Right ventricle myocardium inferior (tissue), 1 donor: ENCODE measurements at places on chromosomes 1 and 21.

- no peak for DNase-seq
These were observed 291.8 kb downstream of the DISC1 start for GRCh38 chr1:231918239-231919015.

DNA sequence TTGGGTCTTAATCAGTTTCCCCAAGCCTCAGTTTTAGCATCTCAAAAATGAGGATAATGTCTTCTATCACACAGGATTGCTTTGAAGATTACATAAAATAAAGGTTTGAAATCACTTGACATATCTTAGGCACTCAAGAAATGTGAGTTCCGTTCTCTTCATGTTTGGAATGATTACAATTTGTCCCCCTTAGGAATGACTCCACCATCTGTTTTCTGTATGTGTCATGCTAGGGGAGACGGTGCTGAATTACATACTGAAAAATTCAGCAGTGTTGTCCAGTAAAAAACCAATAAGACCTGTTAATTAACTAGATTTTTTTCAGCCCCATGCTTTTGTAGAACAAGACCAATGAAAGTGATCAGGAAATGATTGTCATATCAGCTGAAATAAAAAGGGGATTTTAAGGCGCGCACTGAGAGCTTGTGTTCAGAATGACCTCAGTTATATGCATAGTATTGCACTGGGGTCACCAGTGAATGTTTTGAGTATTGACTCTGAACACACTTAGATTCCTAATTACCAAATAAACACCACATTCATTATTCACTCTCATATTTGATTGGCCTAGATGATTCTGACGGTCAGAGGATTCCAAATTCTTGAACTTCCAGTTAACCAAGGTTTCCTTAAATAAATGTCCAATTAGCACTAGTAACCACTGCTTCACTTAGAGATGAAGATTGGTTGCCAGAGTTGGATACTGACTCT lies 114.5 kb upstream of the KCNK2 start:
- no peak for DNase-seq

- DNase-seq: no peak
These were observed 20.7 kb downstream of the C1QB start for GRCh38 chr1:22673486-22674409.

DNA sequence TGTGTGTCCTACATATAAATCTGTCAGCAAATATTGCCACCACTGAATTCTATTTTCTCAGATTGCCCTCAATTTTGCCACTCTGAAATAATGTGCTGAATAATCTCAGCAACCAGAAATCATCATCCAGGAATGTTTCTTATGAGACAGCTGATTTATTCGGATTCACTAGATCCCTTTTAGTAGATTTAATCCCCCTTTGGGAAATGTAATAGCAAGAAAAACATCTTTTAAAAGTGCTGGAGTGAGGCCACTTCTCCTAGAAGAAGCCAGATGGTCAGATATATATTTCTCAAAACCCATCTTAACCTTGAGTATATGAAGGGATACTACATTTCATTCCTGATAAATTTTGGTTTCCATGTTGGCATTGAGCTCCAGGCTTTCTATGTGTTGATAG lies 327.7 kb downstream of the SMYD3 start:
- no peak for DNase-seq

DNA sequence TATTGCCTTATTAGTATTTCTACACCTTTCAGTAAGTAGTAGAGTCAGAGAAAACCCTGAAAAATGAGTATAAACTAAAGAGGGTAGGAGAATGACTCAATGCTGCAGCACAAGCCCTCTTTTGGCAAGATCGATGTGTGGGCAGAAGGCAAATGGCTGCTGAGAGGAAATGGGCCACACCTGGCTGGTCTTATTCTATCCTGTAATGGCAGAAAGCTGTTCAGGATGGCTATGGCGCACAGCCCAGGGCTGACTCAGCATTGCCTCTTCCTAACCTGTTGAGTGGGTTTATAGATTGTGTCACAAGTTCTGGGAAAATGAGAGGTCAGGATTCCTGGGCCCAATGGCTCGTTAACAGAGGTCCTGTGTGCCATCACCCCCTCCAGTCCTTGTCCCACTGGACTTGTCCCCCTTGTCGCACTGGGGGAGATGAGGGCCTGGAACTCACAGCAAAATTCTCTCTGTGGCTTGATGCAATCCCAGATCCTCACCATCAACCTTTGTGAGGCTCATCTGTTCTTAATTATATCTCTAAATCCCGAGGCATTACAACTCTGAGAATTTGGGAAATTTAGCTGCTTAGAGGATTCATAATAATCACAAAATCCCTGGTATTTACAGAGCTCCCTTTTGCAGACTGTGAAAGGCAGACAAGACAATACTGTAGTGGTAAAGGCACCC lies 13.2 kb downstream of the HMGB4 start:
- DNase-seq: no peak

DNA sequence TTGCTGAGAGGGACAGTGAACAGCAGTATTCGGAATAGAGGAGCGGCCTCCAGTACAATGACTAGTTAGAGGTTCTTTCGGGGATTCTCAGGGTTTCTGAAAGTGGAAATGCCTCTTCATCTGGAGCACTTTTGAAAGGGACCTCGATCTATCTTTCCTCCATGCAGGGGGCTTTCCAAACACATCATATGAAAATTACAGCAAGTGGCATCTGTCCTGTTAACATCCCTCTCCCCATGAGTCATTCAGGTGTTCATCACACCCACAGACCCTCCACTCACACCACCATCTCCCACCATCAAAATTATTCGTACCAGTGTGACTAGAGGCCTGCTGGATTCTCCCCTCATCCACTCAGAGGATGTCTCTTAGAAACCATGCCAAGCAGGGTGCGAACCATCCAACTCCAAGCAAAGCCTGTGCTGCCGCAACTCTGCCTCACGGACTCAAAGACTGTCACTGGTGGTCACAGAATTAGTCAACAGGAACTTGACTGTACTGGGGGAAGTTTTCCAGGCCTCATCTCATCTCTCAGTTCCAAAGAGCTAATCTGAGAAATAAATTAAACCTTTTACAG lies 211.1 kb downstream of the MRPL39 start:
- no peak for DNase-seq

DNA sequence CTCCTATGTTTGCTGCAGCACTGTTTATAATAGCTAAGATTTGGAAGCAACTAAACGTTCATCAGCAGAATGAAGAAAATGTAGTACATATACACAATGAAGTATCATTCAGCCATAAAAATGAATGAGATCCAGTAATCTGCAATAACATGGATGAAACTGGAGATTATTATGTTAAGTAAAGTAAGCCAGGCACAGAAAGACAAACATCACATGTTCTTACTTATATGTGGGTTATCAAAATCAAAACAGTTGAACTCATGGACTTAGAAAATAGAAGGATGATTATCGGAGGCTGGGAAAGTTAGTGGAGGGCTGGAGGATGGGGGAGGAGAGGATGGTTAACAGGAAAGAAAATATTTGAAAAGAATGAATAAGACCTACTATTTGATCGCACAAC lies 1017.6 kb downstream of the KCNT2 start:
- DNase-seq: no peak

DNA sequence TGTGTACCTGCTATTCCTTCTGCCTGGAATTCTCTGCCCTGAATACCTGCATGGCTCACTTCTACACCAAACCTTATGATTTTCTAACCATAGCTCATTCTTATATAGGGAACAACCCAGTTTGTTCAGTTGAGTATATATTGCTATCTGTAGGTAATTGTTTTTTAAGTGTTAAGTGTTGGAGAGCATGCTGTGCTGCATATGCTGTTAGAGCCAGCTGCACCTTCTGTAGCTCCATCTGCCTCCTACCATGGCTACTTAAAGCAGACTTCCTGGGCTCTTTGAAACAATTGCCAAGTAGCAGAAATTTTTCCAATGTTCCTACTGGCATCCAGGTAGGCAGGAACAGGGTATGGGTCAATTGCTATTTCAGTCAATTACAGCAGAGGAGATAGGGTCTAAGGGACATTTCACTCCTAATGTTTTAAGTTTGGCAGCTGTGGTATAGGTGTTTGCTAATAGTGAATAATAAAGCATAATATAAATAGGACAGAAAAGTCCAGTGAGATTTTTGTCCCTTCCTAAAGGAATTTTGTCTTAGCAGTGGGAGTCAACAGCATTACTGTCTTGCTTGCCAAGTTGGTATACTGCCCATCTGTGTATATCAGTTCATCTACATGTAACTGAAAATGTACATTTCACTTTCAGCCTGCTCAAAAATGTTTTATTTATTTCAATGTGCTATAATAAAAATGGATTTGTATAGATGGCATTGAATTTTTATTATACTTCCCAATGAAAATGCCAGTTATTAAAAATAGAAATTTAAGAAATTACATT lies 34.0 kb upstream of the C1orf115 start:
- DNase-seq: no peak

GRCh38 chr21:36282568-36283230 lies 37.3 kb upstream of the MORC3 start:
- DNase-seq: no peak

DNA sequence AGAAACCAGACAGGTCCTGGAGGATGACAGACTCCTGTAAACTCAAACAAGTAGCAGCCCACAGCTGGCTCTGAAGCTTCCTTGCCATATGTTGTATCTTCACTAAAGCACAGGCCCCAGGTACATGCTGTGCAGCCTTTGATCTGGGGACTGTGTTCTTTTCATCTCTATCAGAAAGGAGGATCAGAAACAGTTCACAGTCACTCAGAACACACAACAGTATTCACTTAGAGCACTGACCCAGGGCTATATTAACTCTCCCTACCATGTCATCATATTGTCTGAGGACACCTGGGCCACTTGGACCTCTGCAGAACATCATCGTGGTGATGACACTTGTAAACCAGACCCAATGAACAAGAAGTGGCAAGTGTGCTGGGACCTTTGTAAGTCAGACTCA lies 222.0 kb downstream of the SETD4 start:
- DNase-seq: no peak

- DNase-seq: no peak
These were observed 65.3 kb upstream of the COL6A1 start for GRCh38 chr21:45916011-45916840.

- no peak for DNase-seq
These were observed 97.5 kb downstream of the SMYD2 start for GRCh38 chr1:214378492-214378891.

DNA sequence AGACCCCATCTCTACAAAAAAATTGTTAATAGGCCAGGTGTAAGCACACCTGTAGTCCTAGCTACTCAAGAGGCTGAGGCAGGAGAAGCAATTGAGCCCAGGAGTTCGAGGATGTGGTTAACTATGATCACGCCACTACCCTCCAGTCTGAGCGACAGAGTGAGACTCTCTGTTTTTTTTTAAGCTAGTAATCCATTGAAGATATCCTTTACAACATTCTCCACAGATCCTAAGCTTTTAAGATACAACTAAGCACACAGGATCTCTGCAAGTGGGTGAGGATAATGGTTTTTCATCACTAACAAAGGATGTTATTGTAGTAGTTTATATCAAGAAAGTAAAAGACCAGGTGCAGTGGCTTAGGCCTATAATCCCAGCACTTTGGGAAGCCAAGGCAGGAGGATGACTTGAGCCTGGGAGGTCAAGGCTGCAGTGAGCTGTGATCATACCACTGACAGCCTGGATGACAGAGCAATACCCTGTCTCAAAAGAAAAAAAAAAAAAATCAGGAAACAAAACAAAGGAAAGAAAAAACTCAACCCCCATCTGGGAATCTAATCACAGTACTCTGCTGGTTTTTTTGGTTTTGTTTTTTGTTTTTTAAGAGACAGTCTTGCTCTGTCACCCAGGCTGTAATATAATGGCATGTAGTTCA lies 166.1 kb downstream of the RERE start:
- no peak for DNase-seq

GRCh38 chr1:23108918-23109533 lies 59.6 kb downstream of the LUZP1 start:
- no peak for DNase-seq

GRCh38 chr1:15943992-15944307 lies 32.0 kb downstream of the ZBTB17 start:
- DNase-seq: no peak

DNA sequence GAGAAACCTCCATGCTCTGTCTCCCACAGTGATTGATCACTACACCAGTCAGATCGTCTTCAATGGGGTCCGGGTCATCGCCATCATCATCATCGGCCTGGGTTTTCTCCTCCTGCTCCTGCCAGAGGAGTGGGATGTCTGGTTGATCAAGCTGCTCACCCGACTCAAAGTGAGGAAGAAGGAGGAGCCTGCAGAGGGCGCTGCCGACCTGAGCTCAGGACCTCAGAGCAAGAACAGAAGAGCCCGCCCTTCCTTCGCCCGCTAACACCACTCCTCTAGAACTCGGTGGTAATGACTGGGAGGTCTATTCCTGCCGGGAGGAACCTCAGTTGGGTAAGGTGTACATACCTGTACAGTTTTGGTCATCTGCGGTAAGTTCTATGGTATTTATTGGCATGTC lies 50.3 kb upstream of the COA6 start:
- peak; percentile 80 for DNase-seq

DNA sequence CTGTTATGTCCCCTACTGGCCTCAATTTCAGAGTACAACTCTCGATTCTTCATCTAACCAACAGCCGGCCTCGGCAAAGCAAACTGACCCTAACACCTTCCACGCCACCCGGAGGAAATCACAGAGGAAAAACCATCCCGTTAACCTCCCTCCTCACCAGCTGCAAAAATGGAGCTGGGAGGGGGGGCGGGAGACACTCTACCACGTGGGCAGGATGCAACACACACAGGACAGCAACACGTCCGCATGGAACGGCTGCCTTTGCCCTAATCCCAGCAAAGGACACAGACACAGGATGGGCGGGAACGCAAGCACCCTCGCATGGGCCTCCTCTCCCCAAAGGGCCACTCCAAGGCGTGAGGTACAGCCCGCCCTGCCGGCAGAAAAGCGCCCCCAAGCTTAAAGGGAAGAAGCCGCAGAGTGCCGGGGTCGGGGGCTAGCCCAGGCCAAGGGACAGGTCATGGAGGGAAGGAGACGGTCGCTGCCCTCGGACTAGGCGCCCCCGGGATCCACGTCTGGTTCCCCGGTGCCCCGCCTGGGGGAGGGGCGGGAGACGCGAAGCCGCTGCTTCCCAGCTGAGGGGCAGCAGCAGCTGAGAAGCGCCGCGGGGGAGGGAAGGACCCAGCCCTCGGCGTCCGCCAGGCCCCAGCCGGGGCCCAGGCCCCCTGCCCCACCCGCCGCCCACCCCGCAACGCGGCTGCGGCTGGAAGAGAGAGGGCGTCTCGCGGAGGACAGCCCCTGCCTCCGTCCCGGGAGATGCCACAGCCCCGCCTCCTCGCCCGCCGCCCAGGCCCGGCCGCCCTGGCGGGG lies 590 bp downstream of the FOXJ3 start:
- peak; percentile 73 for DNase-seq

DNA sequence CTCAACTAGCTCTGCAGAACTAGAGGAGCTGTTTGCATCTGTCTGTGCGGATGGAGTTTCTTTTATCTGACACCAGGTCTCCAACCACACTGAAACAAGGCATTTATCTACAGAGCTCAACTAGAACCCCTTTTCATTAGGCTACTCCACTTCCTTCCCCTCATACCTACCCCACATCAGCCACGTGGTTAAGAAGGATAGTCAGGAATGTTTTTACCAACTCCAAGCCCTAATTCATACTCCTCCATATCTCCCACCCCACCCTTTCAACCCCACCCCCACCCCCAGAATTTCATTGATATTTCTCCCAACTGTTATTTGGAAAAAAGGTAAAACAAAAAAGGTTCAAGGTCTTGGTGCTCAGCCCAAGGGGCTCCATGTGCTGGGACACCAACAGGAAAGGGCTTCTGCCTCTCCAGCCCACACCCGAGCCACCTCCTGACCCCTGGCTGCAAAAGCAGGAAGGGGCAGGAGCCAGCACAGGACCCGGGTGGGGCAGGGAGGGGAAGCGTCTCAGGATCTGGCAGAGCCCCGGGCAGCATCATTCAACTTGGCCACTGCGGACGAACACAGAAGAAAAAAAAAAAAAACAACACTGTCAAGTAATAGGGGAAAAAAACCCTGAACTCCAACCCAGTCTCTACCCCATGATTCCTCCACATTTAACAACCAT lies 7.0 kb downstream of the ENSA start:
- peak; percentile 83 for DNase-seq
